HAP-1 (cell line): ENCODE measurements at places on chromosomes 1 and 21.
A peak's percentile ranks its signal among the peaks of the same experiment; 100 is the strongest.

- DNase-seq, result no peak
These were observed 416.7 kb downstream of the LRRIQ3 start for GRCh38 chr1:73781251-73781650.

DNA sequence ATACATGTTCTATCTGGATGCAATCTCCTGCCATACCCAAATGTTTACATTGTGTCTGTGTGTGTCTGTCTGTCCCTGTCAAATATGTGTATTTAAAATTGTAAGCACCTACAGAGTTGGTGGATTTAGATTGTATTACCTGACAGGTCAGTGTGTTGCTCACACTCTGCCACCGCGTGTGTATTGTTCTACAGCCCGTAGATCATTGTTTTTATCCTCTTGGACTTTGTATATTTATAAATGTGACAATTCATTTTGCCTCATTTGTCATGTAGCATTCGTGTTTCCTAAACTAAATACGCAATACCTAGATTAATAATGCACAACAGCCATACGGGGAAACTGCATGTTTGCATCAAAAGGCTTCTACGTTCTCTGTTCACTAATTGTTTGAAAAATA, 634 bp downstream of the ALG14 start:
- no peak for DNase-seq

DNA sequence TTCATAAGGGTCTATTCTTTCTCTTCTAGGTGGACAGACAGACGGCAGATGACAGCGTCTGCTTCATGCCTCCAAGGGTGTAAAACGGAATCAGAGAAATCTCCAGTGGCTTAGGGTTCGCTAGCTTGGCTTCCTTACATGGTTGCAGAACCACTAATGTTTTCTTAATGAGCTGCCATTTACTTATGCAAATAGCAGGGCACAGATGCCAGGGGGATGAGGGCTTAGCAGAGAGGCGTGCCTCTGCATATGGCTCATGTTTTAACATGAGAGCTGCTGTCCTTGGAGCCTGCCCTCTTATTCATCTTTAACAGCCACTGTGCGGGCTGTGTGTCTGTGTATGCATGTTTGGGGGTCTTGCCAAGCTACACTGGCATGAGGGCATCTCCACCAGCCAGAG, 119.6 kb downstream of the IER5 start:
- no peak for DNase-seq

- no peak for DNase-seq
These were observed 195.1 kb upstream of the SAMSN1 start for GRCh38 chr21:14741256-14741655.

DNA sequence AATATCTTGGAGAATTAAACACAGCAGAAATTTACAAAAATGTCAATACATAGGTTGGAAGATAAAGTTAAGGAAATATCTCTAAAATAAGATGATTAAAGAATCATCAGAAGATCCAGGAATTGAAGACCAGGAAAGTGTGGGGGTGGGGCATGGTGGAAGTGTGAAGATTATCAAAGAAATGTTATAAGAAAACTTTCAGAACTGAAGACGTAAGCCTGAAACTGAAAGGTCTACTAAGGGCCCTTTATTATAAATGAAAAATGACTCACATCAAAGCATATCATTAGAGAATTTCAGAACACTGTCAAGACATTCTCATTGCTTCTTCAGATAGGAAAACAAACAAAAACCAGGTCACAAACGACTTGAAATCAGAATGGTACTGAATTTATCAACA, 92.4 kb upstream of the DPT start:
- no peak for DNase-seq

DNA sequence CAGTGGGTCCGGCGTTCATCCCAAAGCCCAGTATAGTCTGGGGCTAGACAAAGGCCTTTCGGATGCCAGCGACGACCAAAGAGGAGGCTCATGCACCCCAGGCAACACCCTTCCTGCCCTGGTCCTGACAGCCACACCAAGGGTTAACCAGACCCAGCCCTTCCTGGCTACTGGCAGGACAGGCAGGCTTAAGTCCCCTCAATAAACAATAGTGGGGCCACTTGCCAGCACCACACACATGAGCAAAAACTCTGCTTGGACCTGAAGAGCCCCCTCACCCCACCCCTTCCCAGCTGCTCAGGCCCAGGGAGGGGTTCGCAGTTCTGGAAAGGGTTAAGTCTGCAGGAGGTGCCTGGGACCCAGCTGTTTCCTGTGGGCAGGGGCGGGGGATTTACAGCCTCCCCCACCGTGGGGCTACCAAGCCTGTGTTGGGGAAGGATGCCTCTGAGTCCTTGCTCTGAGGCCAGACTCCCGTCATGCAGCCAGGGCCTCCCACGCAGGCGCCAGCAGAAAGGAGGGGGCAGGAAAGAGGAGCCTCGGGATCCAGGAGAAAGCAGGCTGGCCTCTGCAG, 18.2 kb downstream of the PHLDA3 start:
- no peak for DNase-seq

GRCh38 chr1:206725109-206725963, 40.6 kb downstream of the MAPKAPK2 start:
- peak; percentile 41 for DNase-seq

- DNase-seq, result peak; percentile 89
These were observed 13.5 kb upstream of the SLC19A1 start for GRCh38 chr21:45555557-45556301.

DNA sequence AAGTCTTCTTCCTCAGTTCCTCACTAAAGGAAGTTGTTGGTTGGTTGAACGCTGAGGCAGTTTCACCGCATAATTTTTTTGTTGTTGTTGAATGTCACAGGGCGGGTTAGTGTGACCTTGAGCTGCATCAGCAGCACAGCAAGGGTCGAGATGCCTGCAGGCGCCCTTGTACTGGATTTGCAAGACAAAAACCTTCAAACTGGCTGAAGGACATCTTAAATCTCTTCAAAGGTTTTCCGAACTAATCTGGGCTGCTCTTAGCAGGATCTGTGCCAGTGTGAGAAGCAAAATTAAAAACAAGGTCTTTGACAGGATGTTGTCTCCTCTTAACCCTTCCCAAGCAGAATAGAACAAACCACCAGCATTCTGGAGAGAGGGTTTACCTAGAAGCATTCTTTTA, 59.4 kb downstream of the NRIP1 start:
- DNase-seq, result peak; percentile 82

- DNase-seq, result no peak
These were observed 48.4 kb downstream of the CCN1 start for GRCh38 chr1:85628791-85629531.

DNA sequence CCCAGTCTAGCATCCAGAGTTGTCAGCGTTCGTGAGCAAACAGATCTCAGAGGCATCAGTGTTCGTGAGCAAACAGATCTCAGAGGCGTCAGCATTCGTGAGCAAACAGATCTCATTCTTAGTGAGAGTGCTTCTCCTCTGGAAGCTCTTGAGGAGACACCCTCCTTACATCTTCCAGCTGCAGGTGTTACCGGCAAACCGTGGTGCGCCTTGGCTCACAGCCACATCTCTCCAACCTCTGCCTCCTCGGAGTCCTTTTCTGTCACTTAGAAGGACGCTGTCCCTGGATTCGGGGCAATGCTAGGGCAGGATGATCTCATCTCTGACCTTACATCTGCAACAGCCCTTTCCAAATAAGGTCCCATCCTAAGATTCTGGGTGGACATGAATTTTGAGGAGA, 14.6 kb upstream of the UMODL1 start:
- no peak for DNase-seq

DNA sequence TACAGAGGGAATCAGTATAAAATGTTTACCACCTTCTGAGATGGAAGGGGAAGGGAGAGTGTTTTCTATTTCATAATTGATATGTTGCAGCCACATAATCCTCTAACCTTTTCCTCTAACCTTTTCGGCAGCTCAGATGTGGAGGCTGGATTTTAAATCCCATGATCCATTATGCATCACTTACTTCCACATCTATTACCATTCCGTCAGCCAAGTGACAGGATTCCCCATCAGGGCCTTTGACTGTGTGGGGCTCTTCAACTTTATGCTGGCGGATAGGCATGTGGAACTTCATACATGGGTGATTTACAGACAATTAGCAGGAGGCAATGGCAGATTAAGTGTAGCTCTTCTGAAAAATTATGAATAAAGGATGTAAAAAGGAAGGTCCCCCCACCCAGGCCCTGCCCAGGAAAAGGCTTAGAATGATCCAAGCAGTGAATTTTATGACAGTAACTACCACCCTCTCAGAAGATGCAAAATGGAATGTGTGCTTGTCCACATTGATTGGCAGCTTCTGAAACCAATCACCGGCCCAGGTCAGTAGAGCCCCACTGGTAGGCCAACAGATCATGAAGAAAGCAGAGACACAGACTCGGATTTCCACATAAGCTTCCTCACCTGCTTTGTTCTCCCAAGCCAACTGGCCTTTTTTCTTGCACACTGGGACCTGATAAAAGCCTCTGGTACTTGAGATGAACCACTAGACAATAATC, 147.0 kb downstream of the ST6GALNAC5 start:
- DNase-seq, result no peak

DNA sequence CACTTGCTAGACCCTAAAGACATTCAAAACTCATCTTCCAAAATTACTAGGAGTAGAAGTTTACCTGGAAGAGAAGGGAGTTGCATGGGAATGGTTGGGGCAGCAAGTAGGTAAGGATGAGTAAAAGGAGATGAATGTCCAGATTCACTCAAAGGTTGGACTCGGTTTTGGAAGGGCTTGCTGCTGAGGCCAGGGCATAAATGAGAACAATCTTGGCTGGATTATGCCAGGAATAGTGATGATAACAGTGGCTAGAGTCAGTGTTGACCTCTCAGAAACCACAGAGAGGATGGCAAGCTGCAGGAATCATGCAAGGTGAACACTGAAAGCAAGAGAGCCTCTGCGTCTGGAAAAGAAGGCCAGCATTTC, 43.4 kb downstream of the C8A start:
- DNase-seq, result no peak

DNA sequence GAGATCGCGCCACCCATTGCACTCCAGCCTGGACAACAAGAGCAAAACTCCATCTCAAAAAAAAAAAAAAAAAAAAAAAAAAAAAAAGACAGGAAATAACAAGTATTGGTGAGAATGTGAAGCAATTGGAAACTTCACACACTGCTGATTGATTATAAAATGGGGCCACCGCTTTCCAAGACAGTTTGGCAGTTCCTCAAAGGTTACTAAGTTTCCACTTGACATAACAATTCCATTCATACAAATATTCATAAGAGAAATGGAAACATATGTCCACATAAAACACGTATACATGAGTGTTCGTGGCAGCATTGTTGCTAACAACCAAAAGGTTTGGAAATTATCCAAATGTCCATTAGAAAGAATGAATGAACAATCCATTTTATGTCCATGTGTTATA, 26.3 kb downstream of the USP24 start:
- DNase-seq, result no peak

GRCh38 chr1:84382127-84382526, 16.2 kb upstream of the DNASE2B start:
- no peak for DNase-seq

DNA sequence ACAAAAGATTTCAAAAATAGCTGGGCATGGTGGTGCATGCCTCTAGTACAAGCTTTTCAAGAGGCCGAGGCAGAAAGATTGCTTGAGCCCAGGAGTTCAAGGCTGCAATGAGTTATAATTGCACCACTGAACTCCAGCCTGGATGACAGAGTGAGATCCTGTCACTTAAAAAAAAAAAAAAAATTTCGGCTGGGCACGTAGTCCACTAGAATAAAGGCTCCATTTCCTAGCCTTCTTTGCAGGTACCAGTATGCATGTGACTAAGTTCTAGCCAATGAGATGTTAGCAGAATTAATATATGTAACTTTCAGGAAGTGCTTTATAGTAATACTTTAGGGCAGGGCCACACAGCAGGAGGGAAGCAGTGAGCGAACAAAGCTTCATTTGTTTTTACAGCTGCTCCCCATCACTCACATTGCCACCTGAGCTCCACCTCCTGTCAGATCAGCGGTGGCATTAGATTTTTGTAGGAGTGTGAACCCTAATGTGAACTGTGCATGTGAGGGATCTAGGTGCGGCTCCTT, 28.8 kb upstream of the SYDE2 start:
- no peak for DNase-seq

DNA sequence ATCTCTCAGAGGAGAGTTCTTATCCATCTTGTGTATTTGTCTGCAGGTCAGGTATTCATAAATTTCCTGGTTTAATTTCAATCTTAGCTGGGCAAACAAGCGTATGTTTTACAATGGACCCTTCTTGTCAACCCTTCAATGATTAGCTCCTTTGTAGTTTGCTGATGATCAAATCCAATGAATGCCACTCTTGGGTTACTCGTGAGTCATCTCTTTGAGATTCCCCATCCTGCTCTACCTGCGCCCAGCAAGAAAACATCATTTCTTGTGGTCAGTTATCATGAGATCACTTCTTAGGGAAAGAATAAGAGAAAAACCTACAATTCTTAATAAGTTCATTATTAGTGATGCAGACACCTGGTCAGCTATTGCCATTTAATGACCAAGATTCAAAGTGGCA, 572.3 kb upstream of the PKN2 start:
- DNase-seq, result no peak

DNA sequence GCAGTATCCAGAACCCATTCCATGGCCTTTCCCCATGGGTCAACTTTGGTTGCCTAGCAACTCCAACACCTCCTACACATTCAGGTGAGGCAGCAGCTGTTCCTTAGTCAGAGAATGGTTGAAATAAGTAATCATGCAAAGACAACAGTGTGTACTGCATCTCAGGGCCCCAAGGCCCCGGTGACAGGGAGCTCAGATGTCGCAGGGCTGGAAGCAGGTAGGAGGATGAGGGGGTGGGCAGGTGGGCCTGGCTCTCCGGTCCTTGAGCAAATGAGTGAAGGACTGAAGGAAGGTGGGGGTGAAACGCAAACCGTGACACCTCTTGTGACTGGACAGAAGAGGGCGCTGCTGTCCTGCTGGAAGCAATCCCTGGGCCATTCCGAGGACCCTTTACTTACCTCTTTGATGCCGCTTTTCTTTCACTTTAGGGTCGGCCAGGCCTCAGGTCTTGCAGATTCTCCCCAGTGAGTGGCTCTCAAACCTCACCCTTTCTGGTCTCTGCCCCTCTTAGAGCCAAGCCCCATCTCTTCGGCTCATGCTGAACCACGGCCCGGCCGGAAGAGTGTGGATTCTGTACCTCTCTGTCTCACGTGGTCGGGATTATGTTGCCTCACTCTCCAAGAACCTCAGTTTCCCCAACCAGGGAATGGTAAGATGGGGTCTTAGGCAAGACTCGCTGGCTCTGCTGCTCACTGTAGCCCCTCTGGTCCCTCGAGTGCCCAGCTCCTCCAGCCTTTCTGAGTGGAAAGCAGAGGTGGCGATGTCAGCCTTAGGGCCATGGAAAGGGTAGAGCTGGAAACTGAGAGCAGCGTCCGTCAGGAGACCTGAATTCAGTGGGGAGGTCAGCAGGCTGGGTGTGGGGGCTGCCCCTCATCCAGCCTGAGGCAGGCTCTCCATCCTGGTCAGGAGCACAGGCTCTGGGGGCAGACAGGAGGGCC, 5.6 kb upstream of the KCNA10 start:
- peak; percentile 63 for DNase-seq

DNA sequence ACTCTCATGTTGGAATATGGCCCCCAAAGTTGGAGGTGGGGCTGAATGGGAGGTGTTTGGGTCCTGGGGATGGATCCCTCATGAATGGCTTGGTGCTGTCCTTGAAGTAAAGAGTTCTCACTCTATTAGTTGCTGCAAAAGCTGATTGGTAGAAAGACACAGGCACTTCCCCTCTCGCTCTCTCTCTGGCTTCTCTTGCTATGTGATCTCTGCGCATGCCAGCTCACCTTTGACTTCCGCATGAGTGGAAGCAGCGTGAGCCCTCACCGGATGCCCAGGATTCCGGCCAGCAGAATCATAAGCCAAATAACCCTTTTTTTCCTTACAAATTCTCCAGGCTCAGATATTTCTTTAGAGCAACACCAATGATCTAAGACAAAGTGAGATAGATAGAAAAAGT, 20.9 kb upstream of the CCSAP start:
- DNase-seq, result no peak
